ENCODE measurements at places on chromosomes 2 and 18.

DNA sequence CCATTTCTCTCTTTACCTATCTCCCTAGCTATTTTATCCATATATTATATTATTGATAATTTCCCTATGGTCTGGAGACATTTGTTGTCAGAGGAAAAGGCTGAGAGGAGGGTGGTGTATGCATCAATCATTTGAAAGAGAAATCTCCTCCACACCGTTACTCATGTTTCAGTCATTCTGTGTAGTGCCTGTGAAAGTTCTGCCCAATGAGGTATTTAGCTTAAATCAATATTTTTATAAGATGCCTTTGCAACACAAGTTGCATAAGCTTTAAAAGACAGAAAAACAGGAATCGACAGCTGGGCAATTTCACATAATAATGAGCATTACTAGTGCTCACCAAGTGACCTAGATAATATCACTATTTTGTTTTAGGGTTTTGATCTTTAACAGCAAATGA lies 363.7 kb upstream of the FSIP2 start:
- DNase-seq, result no peak

DNA sequence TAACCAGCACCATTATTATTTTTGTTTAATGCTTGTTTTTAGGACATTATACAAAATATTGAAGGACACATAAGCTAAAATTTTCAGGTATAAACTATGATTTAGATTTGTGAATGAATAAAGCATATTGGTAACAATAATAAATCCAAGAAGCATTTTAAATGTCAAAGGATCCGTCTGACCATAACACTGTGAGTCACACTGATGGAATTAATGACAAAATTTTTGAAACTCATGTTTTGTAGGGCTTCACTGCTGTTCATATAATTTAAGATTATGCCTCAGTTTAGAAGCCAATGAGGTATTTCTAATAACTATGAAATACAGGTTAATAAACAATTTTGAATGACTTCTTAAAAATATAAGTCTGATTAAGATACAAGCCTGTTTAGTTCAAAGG lies 124.6 kb downstream of the TMEFF2 start:
- DNase-seq, result no peak

GRCh38 chr2:237510502-237511217 lies 23.6 kb downstream of the MLPH start:
- DNase-seq, result no peak

DNA sequence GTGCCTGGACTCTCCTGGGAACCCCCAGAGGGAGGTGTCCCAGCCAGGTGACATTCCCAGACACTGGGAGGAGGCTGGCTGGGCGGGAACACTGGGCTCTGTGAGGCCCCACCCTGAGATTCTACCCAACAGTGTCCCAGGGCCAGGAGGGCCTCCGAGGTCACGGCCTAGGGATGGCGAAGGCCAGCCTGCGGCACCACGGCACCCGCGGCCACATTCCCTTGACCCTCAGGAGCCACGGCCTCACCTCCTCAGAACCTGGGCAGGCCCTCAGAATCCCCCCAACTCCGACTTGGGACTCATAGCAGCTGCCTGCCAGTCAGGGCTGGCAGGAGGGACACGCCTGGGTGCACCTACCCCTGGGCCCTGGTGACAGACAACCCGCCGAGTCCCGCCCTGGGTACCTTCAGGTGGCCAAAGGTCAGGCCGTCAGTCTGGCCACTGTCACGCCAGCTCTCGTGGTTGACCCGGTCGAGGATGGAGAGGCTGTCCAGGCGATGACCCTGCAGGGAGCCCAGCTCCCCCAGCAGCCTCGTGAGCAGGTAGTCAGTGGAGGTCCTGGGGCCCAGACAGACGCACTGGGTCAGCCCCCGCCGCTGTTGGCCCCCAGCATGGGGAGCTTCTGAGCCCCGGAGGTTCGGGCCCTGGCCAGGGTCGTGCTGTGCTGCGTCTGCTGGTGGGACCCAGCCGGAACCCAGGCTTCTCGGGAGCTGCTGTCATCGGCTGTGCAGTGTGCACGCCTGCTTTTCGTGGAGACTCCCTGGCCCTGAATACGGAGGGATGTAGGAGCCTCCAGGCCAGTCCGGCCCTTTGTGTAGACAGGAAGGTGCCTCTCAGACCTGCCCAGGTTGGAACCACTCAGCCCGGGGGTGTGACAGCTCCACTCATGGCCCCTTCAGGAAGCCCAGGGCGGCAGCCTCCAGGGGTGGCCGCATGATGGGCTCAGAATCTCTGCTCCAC lies 6.1 kb downstream of the MAB21L4 start:
- DNase-seq, result no peak

DNA sequence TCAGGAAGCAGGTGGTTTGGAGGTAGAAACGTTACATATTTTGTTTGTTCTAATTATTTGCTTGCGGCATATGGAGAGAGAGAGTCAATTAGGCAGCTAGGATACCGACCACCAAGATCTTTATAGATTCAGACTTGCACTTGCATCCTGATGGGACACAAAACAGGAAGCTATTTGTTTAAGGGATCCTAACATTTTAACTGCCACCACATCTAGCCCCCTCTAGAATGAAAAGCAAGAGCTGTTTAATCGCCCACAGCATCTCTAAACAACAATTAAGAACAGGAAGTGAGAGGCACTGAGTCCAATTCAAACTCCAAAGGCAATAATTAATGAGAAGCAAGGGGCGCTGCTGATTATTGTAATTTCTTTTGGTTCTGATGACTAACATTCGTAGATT lies 182.0 kb upstream of the LINC00305 start:
- no peak for DNase-seq

GRCh38 chr2:38113051-38113450 lies 37.1 kb upstream of the CYP1B1 start:
- no peak for DNase-seq

- DNase-seq, result no peak
These were observed 27.4 kb downstream of the MAL start for GRCh38 chr2:95052804-95053479.

GRCh38 chr2:70852824-70853223 lies 17.2 kb upstream of the CD207 start:
- DNase-seq, result no peak

DNA sequence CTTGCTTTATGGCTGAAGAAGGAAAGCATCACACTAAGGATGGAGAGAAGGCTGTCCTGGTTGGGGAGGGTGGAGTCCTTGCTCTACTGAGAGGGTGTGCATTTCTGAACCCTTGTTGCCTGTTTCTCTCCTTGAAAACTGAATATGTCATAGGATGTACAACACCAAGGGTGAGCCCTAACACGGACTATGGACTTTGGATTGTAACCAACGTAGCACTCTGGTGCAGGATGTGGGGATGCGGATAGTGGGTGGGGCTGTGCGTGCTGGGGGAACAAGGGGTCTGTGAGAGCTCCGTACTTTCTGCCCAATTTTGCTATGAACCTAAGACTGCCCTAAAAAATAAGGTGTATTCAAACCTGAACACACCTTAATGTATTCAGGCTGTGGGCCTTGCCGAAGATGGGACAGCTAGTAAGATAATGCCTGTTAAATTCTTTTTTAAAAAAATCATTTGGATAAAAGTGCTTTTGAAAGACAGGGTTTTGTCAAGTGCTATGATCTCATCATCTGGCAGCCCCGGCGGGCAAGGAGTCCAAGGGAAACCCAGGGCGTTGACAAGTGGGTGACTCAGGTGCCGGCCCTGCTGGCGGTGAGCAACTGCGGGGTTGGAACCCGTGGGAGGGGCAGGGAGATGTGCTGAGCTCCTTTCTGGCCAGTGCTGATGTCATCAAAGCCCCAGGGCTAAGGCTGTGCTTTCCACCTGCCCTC lies 54.0 kb downstream of the GATA6 start:
- DNase-seq, result peak; percentile 16

DNA sequence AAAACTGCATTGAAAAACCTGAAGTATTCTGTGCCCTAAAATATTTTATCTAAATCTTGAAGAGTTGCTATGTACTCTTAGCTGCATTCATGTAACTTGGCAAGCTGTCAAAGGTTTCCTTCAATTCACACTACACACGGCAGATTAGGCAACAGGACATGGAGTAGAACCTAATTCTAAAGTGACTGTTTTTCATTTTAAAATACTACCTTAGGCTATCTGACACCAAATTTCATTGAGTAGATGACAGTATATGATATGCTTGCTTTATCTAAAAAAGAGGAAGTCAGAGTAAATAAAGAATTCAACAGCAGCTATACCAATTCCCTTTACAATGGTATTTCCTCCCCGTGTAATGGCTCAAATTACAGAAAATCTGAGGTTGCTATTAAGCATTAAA lies 45.4 kb downstream of the EXOC6B start:
- DNase-seq, result no peak

GRCh38 chr18:9365406-9365805 lies 30.8 kb downstream of the TWSG1 start:
- no peak for DNase-seq

GRCh38 chr2:151976945-151977353 lies 121.9 kb downstream of the CACNB4 start:
- DNase-seq, result peak; percentile 14

- DNase-seq, result no peak
These were observed 96.3 kb upstream of the STON1 start for GRCh38 chr2:48433682-48434081.

DNA sequence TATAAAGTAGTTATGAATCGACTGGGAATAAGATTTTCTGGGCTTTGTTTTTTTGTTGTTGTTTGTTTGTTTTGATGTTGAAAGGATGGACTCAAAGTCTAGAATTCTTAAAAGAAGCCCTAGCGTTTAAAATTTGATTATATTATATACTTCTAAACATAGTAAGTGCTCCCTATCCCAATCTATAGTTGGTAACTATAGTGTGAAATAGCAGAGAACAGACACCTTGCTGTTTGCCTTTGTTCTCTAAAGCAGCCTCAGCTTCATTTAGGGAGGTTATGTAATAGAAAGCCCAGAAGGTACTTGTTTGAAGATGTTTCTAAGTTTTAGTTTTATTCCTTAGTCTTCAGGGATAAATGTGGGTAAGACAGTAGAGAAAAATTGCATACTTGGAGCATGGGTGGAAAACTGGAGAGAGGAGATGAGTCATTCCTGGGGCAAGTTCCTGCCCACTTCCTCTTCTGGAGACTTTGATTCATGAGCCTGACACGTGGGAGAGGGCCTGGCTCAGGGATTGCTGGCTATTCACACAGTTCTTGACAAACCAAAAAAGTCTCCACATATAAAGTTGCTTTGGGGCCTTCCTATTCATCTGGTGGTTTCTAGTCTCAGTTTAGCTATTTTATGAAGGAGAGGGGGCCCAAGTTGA lies 131.9 kb downstream of the MYO1B start:
- DNase-seq, result no peak

- DNase-seq, result no peak
These were observed 171.6 kb downstream of the BCL2 start for GRCh38 chr18:63147973-63148372.

DNA sequence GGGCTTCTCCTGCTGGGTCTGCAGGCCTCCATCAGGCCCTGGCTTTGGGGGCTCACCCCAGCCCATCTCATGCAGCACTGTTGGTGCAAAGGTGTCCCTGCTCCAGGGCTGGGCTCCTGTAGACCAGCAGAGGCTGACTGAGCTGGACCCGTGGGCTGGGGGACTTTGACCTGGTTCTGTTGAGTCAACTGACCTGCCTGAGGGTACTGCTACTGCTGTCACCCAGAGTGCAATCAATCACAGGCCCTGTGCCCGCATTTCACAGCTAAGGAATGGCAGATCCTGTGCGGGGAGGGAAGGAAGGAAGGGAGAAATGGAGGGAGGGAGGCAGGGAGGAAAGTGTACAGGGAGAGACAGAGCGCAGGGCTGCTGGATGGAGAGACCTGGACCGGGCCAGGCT lies 136.8 kb downstream of the TPO start:
- DNase-seq, result no peak

- DNase-seq, result no peak
These were observed 94.5 kb upstream of the TTC39C start for GRCh38 chr18:23920054-23920453.

DNA sequence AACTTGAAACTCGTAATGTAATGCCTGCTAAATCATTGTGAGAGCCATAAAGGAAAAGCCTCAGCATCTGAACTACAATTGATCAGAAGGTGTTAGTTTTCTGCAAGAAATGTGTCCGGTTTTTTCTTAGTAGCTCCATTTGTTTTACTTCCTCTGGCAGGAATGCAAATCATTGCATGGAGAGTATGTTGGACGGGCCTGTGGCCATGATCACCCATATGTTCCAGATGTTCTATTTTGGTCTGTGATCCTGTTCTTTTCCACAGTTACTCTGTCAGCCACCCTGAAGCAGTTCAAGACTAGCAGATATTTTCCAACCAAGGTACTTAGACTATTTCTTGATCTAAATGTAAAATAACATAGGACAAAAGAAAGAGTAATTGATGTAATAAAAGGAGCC lies 126.6 kb downstream of the DPP4 start:
- DNase-seq, result no peak

GRCh38 chr2:37153224-37153623 lies 3.6 kb downstream of the EIF2AK2 start:
- DNase-seq, result no peak

- no peak for DNase-seq
These were observed 218.8 kb downstream of the BCL11A start for GRCh38 chr2:60334610-60335009.

DNA sequence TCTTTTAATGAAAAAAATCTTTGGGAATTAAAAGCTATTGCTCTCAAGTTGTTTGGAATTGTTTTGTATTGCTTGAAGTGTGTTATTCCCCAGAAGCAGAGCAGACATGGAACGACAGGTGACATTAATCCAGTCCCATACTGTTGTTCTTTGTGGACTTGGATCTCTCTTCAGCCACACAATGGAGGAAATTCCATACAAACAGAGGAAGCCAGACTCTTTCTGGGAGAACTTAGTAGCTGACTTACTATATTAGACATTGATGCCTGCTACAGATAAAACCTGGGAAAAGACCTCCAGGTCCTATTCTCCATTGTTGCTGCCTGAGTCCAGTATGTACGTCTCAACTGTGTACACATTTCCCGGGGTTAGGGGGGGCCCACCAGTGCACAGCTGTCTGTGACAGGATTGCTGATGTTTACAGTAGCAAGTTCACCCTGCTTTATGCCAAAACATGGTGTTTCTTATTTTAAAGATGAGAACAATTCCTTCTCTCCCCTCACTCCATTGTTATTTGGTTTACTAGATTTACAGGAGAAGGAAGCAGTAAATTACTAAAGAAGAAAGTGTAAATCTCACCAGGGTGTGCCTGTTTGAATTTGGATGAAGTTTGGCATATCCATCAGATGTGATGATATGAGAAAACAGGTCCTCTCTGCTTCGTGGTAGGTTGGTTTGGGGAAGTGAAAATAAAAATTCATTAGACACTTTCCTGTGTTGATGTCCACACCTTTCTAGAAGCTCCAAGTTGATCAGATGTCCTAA lies 142.4 kb upstream of the RBBP8 start:
- DNase-seq, result no peak

DNA sequence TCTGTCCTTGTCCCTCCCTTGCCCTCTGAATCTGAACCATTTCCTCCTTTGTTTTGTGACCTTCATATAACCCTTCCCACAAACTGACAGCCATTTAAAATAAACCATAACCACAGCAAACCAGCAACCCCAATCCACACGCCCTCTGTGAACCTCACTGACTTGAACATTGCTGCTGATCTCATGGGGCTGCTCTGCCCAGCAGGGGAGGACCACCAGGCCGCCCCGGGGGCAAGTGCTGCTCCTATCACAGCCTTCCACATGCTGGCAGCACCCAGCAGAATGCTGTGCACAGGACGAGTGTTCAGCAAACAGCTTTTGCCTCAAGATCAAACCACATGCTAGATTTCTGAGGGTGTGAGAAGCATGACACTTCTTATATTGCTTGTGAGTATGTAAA lies 73.9 kb upstream of the UXS1 start:
- DNase-seq, result no peak

Data from stimulated activated CD8-positive, alpha-beta memory T cell treated with anti-CD3 and anti-CD28 coated beads, Interleukin-15, amount 100 ng/mL, for 48 hours (primary cell).